ENCODE measurements at places on chromosomes 7 and 10. TPM values are rescaled to one million over a fixed set of nuclear protein-coding genes. Genes with fewer than 3 reads are reported as not detected.

The NUTM2A gene
- 1.4 TPM for total RNA-seq

- H3K27me3 ChIP-seq, result no peaks in the 10 kb centered on the region
- no peaks in the 10 kb centered on the region for H3K4me1 ChIP-seq
- H3K4me3 ChIP-seq, result no peak overlapping the region
- no peak for DNase-seq
Measured at GRCh38 chr7:103687951-103688350, 241.9 kb upstream of the SLC26A5 start.

The C10orf53 gene
- not detected for total RNA-seq

DNA sequence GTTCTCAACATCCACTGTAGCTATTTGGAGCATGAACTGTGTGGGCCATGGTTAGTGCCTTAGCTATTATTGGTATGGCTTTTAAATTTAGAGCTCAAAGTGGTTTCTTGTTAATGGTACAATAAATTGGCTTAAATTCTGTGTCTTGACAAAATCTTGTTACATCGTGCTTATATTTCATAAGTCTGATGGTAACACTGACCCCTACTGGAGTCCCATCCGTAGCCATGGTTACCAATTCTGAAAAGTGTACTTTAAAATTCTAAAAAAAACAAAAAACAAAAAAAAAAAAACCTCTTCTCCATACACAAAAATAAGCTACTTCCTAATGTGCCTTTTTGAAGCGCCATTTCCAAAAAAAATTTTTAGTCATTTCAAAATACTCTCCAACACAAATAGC, 6.4 kb upstream of the RPP30 start:
- H3K27me3 ChIP-seq, result no peaks in the 10 kb centered on the region
- H3K36me3 ChIP-seq, result no peaks in the 10 kb centered on the region
- DNase-seq, result no peak
- no peak overlapping the region for H3K27ac ChIP-seq
- no peak overlapping the region for H3K4me3 ChIP-seq

DNA sequence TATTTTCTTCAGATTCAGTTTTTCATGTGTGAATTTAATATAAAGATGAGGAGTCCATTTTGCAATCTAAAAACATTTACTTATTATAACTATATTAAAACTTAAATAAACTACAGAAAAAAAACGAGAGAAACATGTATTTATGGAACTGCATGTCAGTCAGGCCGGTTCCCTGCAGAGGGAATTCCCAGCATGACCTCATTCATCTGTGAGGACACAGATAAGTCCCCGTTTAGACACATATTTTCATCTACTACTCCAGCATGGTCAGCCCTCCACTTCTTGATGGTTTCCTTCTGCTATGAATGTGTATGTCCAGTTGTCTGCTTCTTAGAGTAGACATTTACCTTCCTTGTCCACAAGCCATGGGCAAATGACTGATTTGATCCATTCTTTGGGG, 339.1 kb downstream of the SEMA3D start:
- H3K36me3 ChIP-seq, result no peaks in the 10 kb centered on the region
- DNase-seq, result no peak
- H3K27ac ChIP-seq, result no peak overlapping the region
- no peaks in the 10 kb centered on the region for H3K27me3 ChIP-seq
- no peak overlapping the region for H3K4me3 ChIP-seq

The GPR146 gene
- total RNA-seq, result 12.8 TPM

DNA sequence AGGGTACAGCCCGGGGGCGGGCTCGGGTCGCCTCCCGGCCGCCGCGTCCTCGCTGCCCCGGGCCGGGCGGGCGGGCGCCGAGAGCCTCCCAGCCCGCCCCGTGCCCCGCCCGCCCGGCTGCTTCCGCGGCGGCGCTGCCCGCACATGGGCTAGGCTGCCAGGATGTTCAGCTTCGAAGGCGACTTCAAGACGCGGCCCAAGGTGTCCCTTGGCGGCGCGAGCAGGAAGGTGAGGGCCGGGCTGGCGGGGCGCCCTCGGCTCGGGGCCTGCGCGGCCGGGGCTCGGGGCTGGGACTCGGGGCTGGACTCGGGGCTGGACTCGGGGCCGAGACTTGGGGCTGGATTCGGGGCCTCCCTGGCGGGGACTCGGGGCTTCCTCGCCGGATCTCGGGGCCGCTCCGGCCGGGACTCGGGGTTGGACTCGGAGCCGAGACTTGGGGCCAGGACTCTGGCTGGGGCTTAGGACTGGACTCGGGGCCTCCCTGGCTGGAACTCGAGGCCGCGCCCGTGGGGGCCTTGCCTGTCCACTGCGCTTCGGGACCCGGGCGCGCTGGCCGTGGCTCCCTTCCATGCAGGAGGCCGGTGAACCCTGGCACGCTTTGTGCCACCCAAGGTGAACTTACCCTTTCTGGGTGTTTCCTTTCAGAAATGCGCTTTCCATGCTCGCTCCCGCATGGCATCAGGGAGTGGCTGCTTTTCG, 534 bp downstream of the UBE3C start:
- peak overlapping the region; percentile 64 for H3K4me3 ChIP-seq
- no peaks in the 10 kb centered on the region for H3K27me3 ChIP-seq
- no peaks in the 10 kb centered on the region for H3K36me3 ChIP-seq
- peaks cover 13% of the 10 kb centered on the region for H3K4me1 ChIP-seq

The TRIM50 gene
- not detected for total RNA-seq

GRCh38 chr10:122325235-122325634, 49.3 kb upstream of the PLEKHA1 start:
- no peak for DNase-seq
- H3K4me1 ChIP-seq, result no peaks in the 10 kb centered on the region
- H3K4me3 ChIP-seq, result no peak overlapping the region
- H3K27me3 ChIP-seq, result no peaks in the 10 kb centered on the region
- no peak overlapping the region for H3K27ac ChIP-seq

DNA sequence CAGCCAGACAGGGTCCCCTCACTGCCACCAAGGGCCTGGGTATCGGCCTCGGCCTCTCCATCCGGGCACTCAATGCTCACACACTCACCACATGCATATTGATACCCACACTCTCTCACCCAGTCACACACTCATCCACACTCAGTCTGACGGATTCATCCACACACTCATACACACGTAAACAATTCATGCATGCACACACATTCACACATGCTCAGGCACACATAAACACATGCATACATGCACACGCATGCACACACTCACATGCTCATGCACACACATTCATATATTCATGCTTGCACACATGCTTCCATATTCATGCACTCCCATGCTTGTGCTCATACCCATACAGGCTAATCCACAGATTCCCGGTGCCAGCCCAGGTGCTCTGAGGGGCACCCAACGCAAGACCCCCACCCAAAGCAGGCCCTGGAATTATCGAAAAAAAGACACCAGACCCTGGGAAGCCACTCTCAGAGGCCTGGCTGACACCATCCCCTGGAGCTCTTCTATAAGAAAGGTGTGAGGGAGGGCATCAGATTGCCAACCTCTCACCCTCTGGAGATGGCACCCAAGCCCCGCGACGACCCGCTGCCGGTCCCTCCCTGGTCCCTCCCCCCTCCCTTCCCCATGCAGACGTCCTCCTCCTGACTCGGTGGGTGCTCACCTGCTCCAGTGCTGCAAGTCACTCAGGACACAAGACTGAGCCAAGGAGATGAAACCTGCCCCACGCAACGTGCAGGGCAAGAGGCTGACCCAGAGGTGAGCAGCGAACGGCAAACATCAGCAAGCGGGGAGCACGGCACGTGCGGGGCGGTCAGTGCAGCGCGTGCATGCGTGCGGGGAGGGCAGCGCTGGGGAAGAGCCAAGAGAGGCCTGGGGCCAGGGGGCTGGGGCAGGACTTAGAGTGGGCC, 15.2 kb downstream of the STK32C start:
- H3K27me3 ChIP-seq, result no peaks in the 10 kb centered on the region
- peak; percentile 7 for DNase-seq
- no peaks in the 10 kb centered on the region for H3K4me1 ChIP-seq
- H3K4me3 ChIP-seq, result no peak overlapping the region

DNA sequence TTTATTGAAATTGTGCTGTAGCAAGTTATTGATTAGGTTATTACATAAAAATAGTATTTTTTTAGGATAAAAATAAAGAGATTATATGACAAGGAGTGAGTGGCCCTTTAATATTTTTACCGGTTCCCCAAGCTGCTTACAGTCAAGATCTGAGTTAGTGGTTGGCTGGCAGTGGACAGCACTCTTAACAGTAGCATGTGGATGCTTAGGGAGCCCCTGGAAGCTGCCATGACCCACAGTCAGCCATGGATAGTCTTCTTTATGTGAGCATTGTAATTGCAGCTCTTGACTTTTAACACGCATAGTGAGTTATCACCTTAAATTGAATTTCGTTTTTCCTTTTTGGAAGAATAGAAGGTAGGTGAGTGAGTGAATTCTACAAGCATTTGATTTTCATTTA, 22.1 kb downstream of the RAB18 start:
- no peaks in the 10 kb centered on the region for H3K36me3 ChIP-seq
- no peaks in the 10 kb centered on the region for H3K27me3 ChIP-seq
- H3K4me1 ChIP-seq, result peaks cover 2% of the 10 kb centered on the region
- H3K4me3 ChIP-seq, result no peak overlapping the region
- H3K27ac ChIP-seq, result no peak overlapping the region

DNA sequence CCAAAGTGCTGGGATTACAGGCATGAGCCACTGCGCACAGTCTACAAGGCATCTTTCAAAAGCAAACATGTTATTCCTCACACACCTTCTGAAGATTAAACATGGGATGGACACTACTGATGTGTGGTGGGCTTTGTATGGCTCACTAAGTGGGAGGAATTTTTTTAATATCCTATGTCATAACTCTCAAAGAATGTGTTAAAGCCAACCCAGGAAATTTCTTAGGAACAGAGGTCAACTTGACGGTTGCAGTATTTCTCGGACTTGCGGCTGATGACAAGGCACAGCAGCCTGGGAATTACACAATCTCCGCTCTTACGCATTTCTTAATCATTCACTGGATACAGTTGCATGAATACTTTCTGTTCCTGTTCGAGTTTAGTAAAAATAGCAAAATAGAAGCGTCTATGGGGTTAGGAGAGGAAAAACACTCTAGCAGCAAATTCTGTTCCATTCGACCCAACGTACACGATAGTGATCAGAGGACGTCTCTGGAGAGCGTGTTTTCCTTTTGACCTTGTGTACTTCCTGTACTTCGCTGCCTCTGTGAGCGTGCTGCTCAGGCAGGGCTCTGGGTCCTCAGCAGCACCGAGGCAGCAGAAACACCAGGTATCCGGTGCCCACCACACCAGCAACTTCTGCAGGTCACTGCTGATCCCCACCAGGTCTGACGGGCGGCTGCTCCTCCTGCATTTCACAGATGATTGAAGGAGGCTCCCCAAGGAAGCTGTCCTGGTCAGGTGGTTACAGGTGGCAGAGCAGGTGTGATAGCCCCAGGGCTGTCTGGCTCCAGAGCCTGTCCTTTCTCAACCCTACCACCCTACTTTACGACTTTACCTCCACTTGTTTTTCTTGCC, 26.4 kb upstream of the SRGN start:
- no peaks in the 10 kb centered on the region for H3K36me3 ChIP-seq
- H3K27me3 ChIP-seq, result no peaks in the 10 kb centered on the region

The SCART1 gene
- total RNA-seq, result 3.9 TPM

DNA sequence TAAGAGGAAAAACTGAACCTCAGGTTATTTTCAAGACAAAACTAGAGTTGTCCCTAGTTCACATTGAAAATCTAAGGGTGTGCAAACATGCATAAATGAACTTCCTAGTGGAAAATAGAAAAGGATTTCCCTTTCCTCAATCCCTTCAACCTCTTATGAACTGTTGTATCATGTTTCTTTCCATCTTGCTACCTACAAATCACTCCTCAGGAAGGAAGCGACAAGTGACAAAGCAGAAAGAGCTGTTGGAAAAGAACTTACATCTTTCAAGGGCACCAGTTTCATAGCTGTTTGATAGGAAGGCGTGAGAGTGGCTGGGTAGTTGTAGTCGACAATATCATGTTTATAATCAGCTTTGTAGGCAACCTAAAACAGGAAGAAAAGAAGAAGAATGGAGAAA, 23.9 kb downstream of the NRAP start:
- no peaks in the 10 kb centered on the region for H3K27me3 ChIP-seq
- no peak overlapping the region for H3K4me3 ChIP-seq
- DNase-seq, result no peak
- H3K27ac ChIP-seq, result no peak overlapping the region

- H3K27me3 ChIP-seq, result no peaks in the 10 kb centered on the region
- DNase-seq, result no peak
- no peaks in the 10 kb centered on the region for H3K36me3 ChIP-seq
Measured at GRCh38 chr7:138588986-138589385, 112.2 kb downstream of the SVOPL start.

The SPDYE9 gene
- total RNA-seq, result not detected

- H3K4me1 ChIP-seq, result peaks cover 5% of the 10 kb centered on the region
- DNase-seq, result no peak
- no peaks in the 10 kb centered on the region for H3K27me3 ChIP-seq
Measured at GRCh38 chr7:70706204-70706603, 425.7 kb upstream of the GALNT17 start.

- H3K4me1 ChIP-seq, result no peaks in the 10 kb centered on the region
- no peak for DNase-seq
- H3K36me3 ChIP-seq, result no peaks in the 10 kb centered on the region
- H3K27me3 ChIP-seq, result no peaks in the 10 kb centered on the region
Measured at GRCh38 chr10:33822774-33823173, 488.3 kb upstream of the NRP1 start.

GRCh38 chr7:83472376-83472775, 176.6 kb downstream of the SEMA3E start:
- no peaks in the 10 kb centered on the region for H3K4me1 ChIP-seq
- H3K36me3 ChIP-seq, result no peaks in the 10 kb centered on the region
- no peaks in the 10 kb centered on the region for H3K27me3 ChIP-seq
- DNase-seq, result no peak

The MOGAT3 gene
- not detected for total RNA-seq

GRCh38 chr7:137040745-137041144, 172.3 kb downstream of the CHRM2 start:
- H3K36me3 ChIP-seq, result no peaks in the 10 kb centered on the region
- no peak overlapping the region for H3K4me3 ChIP-seq
- peaks cover 3% of the 10 kb centered on the region for H3K4me1 ChIP-seq
- H3K27ac ChIP-seq, result no peak overlapping the region
- no peaks in the 10 kb centered on the region for H3K27me3 ChIP-seq
- no peak for DNase-seq

The SLIT1 gene
- total RNA-seq, result 0.43 TPM

Data from ovary (tissue), 10 donors.